Renal pelvis (tissue), 12 donors: ENCODE measurements at places on chromosomes 3 and 15. TPM values are rescaled to one million over a fixed set of nuclear protein-coding genes. Genes with fewer than 3 reads are reported as not detected.

RETNLB gene
- polyA plus RNA-seq, result not detected

- no peak for DNase-seq
Observed at GRCh38 chr15:49361370-49361769, 61.7 kb upstream of the FGF7 start.

DNA sequence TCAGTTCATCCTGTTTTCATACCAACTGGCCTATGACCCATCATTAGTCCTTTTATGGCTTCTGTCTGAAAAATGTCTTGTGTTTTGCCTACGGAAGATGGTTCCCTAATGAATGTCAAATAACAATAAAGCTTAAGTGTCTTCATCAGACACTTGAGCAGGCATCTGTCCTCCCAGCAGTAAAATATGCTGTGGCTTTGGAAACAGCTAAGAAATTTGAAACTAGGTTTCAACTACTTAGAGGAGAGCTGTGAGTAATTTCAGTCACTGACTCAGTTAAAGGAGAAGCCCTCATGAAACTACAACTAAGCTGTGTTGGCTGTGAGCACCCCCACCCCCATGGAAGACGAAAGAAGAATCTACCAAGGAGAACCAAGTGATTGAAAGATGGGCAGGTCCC is 409.4 kb upstream of the PPP2R3A start:
- DNase-seq, result peak; percentile 72

- DNase-seq, result no peak
Observed at GRCh38 chr3:171260899-171261298, 199.3 kb downstream of the TNIK start.

GRCh38 chr3:112817271-112817670 is 29.4 kb downstream of the CD200R1L start:
- no peak for DNase-seq

- no peak for DNase-seq
Observed at GRCh38 chr3:52439426-52440248, 5.3 kb downstream of the SEMA3G start.

DNA sequence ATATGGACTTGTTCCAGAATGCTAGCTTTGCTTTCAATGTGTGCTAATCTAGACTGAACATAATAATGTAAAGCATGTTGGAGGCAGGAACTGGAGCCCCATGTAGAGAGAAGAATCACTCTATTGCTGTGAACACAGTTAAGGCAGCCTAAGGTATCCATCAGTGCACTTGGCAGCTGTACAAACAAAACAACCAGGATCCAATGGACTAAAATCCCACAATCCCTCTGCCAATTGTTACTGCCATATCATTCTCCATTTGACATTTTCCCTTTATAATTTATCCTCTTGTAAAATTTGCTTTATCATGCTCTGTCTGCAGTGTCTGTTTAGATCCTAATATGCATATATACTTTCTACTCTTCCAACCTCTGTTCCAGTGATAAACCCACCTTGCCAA is 756.8 kb upstream of the LMCD1 start:
- no peak for DNase-seq

DNA sequence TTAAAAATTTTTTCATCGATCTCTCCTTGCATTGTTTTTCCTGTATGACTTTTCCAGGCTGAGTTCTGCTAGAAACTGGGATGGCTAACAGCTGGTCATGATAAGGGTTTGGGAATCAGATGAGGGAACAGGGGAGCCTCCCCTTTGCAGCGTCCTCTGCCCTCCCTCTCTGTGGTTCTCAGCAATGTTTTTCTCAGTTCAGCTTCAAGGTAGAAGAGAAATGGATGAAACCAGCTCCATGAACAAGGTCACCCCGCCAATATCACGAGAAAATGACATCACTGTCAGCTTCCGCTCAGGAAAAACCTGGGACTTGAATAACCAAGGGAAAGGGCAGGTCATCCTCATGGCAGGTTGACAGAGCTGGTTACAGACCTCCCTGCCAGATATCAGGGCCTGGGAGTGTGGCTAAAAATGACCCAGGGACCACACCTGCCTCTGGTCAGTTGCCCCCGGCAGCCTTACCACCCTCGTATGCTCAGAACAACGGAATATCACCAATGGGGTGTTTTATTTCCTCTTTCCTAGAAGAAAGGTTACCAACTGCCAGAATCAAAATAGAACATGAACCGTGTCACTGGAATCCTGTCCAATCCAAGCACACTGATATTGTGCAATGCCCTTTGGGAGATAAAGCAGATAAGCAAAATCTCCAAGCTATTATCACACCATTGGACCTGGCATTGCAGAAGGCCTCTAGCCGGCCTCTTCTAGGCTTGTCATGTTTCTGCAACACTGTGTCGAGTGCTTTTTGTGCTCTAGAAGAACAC is 26.1 kb downstream of the LSM3 start:
- DNase-seq, result no peak
